ENCODE measurements at places on chromosomes 12 and 14. TPM values are rescaled to one million over a fixed set of nuclear protein-coding genes. Genes with fewer than 3 reads are reported as not detected.

- no peak for DNase-seq
Measured at GRCh38 chr14:50677527-50678063, 9.5 kb upstream of the SAV1 start.

GRCh38 chr12:48512855-48513254 is 12.6 kb upstream of the OR8S1 start:
- no peak for DNase-seq

DNA sequence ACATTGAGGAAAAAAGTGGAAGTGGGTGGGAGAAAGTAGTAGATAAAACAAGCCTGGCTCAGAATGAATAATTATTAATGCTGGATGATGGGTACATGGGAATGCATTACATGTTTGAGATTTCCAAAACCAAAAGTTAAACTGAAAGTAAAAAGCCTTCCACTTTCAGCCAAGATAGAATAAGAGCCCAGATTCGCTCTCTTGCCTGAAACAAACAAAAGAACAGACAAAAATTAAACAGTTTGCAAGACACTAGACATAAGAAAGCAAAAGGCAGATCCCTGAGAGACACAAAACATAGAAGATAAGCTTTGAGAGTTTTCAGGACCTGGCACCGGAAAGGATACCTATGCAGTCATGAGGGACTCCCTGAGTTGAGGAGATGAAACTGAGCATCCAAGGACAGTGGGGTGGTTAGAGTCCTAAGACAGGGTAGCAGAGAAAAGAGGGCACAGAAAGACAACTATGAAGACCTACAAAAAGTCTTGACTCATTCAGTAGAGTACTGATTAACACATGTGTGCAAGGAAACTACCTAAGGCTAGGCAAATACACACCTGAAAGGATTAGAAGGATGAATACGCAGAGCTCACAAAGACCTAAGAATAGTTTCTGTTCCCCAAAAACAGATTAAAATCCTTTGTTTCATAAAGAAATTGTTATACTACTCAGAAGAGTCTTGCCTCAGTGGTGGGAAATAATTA is 54.1 kb downstream of the CEP83 start:
- no peak for DNase-seq

DNA sequence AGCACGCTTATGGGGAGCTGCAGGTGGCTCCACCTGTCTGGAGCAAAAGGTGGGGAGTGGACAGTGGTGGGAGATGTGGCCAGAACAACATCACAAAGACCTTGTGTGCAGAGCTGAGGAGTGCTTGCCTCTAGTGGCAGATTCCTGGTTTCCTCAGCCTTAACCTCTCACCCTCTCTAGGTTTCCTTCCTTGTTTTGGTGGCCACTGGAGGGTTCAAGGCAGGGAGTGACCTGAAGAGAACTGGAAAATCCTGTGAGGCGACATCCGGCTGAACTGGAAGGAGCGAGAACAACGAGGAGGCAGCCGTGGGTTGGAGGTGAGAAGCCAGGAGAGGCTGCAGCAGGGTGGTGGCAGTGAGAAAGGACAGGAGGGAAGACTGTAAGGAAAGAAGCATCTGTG is 6.3 kb upstream of the FLVCR2 start:
- no peak for DNase-seq

GRCh38 chr14:100629098-100629497 is 41.9 kb upstream of the BEGAIN start:
- DNase-seq: no peak

DNA sequence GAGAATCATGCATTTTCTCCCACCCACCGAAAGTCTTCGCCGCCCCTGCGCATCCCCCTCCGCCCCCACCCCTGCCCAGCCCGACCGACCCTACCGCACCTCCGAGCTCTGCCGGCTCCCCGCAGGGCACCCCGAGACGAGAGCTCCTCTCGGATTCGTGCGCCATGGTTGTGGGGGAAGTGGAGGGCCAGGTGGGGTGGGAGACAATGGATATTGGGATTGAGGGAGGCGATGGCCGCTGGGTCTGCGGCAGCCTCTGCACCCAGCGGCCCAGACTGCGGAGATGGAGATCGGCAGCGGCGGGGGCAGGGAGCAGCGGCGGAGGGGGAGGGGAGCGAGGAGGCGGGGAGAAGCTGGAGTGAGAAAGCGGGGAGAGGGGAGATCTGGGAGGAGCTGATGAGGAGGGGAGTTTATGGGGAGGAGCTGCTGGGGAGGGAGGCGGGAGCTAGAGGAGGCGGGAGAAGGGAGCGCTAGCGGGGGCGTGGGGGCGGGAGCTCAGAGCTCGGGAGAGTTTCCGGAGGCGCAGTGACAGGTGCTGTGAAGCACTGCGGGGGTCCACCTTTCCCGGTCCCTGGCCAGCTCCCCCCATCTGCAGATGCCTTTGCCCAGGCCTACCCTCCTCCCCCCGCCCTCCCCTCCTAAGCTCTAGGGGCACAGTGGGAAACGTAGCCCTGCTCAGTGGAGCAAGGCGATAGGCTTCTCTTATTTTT is at the start of gene SALL2:
Gene SALL2 (minus strand): TSS at position 385 of the 710 bp plus-strand sequence. CDS start 219 bp downstream, at position 166.
- DNase-seq: peak; percentile 93

- DNase-seq: peak; percentile 57
Measured at GRCh38 chr14:59507063-59507751, 22.9 kb downstream of the JKAMP start.

GRCh38 chr12:8960176-8960575 is 10.7 kb upstream of the M6PR start:
- no peak for DNase-seq

GRCh38 chr14:20631880-20632389 is 9.6 kb downstream of the OR6S1 start:
- DNase-seq: peak; percentile 34

DNA sequence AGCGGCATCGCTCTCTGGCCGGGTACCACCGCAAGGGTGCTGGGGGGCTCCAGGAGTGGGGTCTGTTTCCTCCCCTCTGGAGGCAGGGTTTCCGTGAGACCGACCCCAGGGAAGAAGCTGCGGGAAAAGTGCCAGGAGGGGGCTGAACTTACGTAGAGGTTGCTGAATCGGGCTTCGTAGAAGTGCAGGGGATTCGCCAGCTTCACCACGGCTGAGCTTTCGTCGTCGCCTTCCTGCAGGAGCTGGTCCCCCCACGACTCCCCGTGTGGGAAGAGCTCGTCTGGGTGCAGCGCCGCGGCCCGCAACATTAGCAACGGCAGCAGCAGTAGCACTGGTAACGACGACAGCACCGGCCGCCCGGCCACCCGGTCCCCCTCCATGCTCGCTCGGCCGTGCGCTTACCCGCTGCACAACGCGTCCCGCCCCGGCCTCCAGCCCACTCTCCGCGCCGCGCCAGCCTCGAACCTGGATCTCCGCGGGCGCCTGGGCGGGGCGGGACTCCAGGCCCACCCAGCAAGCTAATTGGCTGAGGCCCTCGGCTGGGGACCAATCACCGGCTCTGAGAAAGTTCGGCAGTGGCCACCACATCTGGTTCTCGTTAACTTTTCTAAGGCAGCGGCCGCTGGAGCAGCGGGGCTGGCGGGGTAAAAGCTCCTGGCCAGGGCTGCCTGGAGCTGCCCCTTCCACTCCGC is at the start of gene NID2:
Gene NID2 (minus strand): TSS at position 445 of the 692 bp plus-strand sequence. CDS start 65 bp downstream, at position 380.
- peak; percentile 98 for DNase-seq

DNA sequence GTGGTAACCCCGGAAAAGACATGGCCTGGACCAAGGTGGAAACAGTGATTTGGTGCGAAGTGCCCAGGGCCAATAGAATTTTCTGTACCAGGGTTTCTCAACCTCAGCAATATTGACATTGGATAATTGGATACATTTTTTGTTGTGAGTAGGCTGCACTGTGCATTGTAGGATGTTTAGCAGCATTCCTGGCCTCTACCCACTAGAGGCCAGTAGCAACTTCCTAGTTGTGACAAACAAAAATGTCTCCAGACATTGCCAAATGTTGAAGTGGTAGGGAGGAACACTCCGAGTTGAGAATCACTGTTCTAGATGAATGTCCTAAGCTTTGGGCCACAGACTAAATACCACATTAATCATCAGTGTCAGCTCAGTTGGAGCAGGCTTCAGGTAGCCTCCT is 6.2 kb upstream of the CGRRF1 start:
- DNase-seq: no peak

GRCh38 chr12:7093892-7094291 is 1.6 kb upstream of the C1R start:
- DNase-seq: no peak

DNA sequence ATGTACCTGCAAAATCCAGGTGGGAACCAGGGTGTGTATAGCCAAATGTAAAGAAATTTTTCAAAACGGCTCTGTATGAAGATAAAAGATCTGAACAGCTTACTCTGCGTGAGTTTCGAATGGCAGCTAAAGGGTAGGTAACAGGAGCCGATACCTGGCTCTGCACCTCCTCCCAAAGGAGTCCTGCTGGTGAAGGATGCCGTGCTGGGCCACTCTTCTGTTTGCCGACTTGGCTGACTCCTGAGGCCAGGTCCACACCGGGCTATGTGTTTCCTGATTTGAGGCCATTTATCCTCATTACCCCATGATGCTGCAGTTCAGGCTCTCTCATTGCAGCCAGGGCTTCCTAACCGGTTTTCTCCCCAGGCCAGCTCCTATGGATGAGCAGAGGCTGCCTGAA is 244.6 kb downstream of the SLC41A2 start:
- DNase-seq: no peak

- DNase-seq: no peak
Measured at GRCh38 chr12:120668091-120668867, 18.7 kb upstream of the MLEC start.

DNA sequence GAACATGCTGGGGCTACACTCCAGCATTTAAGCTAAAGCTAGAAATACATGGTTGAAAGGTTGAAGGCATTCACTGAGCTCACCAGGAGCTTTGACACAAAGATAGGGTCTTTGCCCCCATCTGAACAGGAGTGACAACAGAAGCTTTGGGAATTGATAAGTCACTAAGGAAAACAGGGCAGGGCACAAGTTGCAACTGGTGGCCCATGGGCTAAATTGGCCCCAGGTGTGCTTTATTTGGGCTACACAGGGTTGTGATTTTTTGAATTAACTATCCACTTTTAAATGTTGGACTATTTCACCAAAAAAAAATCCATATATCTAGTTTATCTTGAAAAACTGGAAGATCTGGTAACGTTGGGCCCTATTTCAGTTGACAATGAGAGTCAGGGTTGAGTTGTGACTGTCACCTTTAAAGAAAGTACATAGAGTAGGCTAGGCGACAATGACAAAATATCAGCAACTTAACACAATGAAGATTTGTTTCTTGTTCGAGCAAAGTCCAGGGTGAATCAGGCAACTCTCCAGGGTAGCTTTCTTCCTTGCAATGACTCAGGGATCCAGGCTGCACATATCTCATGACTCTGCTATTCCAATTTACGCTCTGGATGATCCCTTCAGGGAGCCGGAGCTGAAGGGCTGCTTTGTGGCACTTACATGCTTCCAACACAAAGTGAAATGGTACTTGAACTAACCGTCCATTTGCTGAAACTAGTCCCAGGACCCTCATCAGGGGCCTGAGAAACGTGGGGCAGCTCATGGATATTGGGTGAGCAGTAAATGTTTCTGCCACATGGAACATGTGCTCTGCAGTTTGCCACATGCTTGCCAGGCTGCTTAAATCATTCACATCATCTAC is 13.3 kb upstream of the EIF4B start:
- no peak for DNase-seq

DNA sequence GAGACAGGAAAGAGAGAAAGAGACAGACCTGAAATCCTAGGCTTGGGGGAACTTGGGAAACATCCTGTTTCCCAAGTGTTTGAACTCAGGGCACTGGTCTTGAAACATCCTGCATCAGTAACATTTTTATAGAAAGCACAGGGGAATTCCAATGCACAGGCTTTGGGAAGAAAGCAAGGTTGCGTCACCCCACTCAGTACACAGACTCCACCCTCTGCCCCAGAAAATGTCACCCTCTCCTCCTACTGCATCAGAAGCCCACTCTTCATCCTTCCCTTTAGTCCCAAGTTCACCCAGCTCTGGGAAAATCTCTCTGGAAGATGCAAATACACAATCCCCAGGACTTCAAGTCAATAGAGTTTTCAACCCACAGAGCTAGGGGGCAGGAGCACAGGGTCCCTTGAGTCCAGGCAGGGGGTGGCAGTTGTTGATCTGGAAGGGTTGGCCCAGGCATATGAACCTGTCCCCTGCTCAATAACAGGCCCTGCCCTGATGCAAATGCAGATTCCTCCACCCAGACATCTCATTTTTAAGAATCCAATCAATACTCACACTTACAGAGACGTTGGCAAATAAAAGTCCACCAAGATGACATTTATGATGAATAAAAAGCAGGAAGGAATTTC is 1.7 kb downstream of the RDH16 start:
- no peak for DNase-seq

- no peak for DNase-seq
Measured at GRCh38 chr12:45483571-45483970, 245.9 kb upstream of the ARID2 start.

- no peak for DNase-seq
Measured at GRCh38 chr12:123867141-123867540, 105.0 kb downstream of the DNAH10 start.

DNA sequence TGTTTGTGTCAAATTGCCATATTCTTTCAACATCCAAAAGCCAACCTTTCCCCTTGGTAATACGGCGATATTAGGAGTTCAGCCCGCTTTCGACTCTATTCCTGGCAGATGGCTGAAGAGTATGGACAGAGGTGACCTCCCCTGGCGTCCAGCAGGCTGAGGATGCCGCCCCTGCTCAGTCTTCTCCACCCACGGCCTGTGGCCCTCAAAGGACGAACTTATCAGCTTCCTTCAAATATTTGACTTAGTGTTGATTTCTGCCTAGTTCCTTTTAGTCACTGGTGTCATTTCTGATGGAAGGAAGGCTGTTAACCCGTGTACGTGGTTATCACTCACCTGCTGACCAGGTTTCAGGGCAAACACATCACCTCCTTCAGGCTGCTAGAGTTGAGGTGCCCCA is 65.0 kb downstream of the TESC start:
- no peak for DNase-seq

DNA sequence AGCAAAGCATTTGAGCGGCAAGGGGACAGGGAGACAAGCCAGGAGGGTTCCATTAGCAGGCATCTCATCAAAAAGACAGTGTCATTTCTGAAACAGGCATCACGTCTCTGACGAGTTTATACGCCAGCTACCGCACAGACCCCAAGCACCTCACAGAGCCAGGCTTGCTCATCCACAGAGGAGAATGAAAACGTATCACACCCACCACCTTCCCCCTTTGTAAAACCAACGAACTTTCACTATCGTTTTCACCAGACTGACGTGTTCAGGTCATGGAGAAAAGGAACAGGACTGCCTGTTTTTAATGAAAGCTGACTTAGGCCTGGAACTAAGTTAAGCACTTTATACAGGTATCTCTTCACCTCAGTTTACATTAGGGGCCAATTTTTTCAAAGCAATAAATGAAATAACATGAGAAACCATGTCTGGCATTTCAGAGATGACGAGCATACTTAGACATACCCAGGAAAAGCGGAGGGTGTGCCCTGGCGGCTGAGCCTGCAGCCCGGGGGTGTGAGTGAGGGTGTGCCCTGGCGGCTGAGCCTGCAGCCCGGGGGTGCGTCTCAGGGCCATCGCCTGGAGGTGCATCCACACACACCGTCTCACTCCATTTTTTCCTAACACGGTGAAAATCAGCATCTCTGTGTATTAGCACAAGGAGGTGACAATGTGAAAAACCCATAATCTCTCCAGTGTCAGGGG is 41.9 kb downstream of the STX2 start:
- DNase-seq: no peak

GRCh38 chr12:126912111-126912510 is 1354.9 kb upstream of the TMEM132C start:
- no peak for DNase-seq

Gene NTF3
- not detected for polyA plus RNA-seq

Gene CIPC
- polyA plus RNA-seq: 9.6 TPM

Gene PRKCH
- 4.2 TPM for polyA plus RNA-seq

Gene KRT80
- 14.9 TPM for polyA plus RNA-seq

Gene SIX6
- not detected for polyA plus RNA-seq

Measured in SK-N-SH (cell line).